ENCODE measurements at places on chromosomes 4 and X.

- DNase-seq: no peak
These were observed 5.0 kb downstream of the GAR1 start for GRCh38 chr4:109820563-109820962.

DNA sequence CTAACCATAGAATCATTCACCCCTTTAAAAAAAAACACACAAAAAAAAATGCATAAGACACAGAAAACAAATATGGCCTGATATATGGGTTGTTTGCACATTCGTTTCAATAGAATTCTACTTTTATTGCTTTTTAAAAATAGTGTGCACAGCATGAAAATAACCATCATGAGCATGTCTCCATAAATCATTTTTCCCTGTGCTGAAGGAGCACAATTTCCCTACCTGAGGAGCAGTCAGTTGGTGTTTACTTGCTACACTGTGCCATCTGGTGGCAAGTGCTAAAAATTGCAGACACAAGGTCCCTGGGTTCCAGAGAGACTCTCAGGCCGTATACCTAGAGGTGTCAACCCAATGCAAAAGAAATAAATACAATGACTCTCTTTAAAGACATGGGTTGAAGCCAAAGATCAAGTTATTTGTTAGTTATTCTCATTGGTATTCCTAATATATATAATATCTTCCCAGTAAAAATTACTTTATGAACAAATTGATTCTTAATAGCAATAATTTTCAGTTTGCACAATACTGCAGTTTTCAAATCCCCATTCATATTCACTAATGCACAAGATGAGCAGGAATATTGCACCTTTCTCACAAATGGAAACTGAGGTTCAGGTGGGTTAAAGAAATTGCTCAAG is 551.4 kb downstream of the IQCM start:
- no peak for DNase-seq

DNA sequence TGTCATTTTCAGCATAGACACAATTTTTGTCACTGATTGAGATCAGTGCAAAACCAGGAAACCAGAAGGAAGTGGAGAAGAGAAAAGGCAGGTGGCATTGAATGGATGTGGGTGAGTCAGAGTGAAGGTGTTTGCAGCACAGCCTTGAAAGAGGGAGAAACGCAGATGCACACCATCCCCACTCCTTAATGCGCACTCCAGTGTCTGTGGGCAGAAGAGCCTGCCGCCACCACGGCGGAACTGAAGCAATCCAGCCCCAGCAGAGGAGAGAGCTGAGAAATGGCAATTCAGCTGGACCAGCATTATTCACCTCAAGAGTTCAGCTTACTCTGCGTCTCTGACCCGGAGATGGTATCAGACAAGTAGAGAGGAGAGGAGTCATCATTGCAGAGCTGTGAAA is 393.1 kb upstream of the FRG1 start:
- no peak for DNase-seq

GRCh38 chr4:99863804-99864203 is 30.4 kb downstream of the LAMTOR3 start:
- DNase-seq: no peak

- no peak for DNase-seq
These were observed 26.7 kb upstream of the MAGEC3 start for GRCh38 chrX:141811438-141811837.

DNA sequence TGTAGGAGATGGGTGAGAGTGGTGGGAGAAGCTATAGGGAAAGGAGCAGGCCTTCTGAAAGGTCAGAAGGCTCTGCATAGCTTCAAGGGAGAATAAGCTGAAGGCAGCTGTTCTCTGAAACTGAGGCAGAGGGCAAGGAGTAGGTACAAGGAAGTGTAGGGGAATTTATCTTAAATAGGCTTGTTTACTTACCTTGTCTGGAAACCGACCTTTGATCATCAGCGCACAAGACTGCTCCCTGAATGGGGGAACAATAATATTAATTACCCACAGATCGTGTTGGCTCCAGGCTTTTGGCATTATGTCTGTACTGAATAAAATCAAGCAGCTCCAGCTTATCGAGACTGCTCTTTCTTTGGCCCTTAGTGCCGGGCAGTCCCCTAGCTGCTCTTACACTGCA is 175.5 kb upstream of the MAGEB16 start:
- DNase-seq: no peak

- no peak for DNase-seq
These were observed 420.6 kb downstream of the SPRY1 start for GRCh38 chr4:123817025-123817688.

GRCh38 chrX:37958525-37959211 is 47.7 kb upstream of the SYTL5 start:
- DNase-seq: no peak

GRCh38 chr4:36308150-36308549 is 26.7 kb downstream of the DTHD1 start:
- no peak for DNase-seq

DNA sequence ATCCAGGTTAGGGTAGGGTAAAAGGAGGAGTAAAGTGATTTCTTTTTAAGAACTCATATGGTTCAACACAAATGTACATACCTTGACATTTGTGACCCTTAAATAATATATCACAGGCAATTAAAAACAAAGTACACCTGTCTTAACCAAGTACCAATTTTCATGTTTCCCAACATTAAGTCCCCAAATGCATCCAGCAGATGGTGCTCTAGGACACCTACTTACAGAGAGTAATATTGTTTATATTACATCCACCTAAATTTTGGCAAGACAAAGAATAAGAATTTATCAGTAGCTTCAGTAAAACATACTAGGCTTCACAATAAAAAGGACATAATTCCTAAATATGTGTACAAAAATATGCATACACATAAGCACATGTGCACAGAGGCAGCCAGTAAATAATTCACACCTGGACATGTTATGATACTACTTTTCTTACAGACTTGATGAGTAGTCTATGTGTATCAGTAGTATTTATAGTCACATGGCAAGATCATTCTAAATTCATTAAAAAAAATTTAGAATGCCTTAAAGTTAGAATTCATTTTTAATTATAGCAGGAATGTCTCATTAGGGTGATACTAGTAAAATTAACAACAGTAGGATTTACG is 219.7 kb downstream of the DCLK2 start:
- DNase-seq: no peak

DNA sequence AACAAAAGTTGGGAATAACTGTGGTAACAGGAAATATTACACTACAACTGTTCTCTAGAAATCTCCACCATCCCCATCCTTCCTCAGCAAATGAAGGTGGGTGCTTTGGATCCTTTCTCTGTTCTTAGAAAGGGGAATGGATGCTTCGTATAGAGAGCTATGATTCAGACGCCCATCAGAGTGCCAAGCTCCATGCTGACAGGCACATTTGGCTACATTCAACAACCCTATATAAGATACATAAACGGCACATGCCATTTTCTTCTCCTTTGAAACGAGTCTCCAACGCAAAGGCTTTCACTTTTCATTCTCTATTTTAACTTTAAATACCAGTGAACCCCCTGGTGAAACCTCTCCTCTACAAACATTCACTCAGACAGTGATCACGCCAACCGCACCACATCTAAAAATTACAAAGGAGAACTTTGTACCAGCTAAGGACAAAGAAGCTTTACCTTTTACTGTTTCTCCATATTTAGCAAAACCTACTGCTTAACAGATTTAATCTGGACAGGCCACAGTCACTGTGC is 172.5 kb downstream of the TSPAN5 start:
- DNase-seq: no peak

DNA sequence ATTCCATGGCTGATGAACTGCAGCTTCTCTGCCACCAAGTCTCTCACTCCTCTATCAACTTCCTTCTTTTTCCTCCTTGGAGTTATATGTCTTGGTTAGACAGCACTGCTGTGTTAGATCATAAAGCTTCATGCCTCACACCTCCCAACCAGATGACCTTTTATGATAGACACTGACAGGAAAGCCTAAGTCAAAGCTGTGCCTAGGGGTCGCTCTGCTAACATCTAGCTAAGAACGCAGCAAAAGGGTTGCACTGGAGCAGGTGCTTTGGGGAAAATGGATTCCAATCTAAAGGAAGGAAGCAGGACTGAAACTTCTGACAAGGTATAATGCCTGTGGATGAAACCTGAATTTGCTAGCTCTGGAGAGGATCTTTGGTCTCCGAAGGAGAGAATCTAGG is 509.7 kb downstream of the SMARCA1 start:
- DNase-seq: no peak

- no peak for DNase-seq
These were observed 1.9 kb upstream of the AKAP17A start for GRCh38 chrX:1589356-1590130.

- no peak for DNase-seq
These were observed 236.1 kb downstream of the MGST2 start for GRCh38 chr4:139901531-139902320.

- DNase-seq: no peak
These were observed 119.3 kb downstream of the ZNF330 start for GRCh38 chr4:141339966-141340365.

Measured in activated gamma-delta T cell (primary cell).